ENCODE measurements at places on chromosomes 4 and X.

DNA sequence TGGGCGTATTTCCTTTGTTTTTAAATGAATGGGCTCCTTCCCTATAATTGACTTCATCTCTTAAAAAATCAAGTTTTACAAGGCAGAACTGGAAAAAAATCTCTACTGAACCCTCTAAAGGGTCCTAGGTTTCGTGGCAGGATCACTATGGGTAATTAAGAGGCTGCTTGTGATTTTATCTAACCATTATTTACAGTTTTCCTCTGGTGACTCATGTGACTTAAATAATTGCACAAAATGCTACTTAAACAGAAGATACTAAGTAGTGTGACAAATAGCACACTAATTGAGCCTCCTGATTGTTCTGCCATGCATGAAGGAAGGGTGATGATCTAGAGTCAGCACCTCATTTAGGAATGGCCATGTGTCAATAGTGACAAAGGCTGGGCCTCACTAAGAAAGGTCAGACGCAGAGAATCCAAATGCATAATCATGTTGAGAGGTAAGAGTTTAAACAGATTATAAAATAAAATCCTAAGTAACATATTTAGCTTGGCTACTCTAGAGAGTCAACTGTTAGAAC is 35.5 kb downstream of the OFD1 start:
- DNase-seq: no peak

DNA sequence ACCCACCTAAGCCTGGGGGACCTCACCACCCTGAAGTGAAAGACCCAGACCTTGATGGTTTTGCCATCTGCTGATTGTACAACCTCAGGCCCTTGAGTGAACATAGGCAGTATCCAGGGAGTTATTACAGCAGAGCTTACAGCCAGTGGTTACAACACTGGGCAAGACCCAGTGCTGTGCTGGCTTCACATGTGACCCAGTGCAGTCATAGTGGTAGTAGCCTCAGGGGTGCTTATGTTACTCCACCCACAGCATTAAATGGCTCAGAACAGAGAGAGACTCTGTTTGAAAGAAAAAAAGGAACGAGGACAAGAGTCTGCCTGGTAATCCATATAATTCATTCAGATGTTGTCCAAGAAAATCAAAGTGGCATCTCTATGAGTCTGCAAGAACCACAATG is 45.2 kb upstream of the DACH2 start:
- DNase-seq: no peak

DNA sequence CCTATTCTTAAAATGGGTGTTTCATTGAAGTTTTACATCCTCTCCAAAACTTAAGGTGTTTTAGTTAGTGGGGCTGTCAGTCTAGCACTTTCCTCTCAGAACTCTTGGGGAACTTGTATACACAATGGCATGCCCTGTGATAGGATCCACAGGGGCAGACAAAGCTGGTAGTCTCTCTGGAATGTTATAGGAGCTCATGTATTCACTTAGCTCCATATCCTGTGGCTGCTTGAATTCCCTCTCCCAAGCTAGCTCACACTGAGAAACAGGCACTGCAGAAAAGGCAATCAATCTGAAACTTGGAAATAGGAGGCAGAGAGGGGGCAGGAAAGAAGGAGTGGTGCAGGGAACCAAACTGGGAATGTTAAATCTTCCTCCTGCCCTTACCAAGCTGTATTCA is 26.3 kb upstream of the ARMCX2 start:
- no peak for DNase-seq

DNA sequence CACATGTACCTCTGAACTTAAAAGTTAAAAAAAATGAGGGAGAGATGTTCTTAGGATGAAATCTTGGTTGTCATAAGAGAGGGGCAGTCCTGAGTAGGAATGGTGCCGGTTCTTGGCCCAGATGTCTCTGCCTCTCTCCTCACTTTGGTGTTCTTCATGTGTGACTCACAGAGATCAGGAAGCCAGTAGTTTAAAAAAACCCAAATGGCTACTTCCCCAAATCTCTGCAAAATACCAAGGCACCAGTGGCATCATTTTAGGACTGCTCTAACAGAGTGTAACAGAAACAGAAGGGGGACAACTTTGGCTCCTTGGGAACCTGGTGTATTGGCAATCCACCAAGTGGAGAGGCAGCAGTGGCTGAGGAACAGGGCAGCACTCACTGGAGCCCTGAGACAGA is 116.8 kb downstream of the SCD5 start:
- DNase-seq: no peak

DNA sequence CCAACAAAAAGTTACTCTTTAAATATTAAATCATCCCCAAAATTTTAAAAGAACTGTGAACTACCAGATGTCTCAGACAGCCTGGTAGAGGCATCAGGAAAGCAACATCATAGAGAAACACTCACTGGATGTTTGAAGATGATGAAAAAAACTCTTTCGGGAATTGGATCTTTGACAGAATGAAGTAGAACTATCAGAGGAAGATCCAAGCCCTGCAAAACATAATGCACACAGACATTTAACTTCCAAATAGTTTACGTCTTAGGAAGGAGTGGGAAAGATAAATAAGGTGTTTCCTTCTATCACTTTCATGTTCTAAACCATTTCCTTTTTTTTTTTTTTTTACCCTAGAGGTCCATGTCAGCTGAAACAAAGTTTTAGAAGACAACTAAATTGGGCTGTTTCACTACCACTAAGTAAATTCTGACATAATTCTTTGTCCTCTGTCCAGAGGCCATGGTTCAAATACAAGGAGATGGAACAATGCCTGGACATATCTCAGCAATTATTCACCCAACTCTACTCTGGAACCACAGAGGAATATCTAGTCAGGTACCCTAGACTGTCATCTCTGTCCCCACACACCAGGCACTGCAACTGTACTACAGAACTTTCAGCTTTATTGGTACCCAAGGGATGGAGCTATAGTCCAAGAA is 217.7 kb upstream of the INTU start:
- no peak for DNase-seq

DNA sequence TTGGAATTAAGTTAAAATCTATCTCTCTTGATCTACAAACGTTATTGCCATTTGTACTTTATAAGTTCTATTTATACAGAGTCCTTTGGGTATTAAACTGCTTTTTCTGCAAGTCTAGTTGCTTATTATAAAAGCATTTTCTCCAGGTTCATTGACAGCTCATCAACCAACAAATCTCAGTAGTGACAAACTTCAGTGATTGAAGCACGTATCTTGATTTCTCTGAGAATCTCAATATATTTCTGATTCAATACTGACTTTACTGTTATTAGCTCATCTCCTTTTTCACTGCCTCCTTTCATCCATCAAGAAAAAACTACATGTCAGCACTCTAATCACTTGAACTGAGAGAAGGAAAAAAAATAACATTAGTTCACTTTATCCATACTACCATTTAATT is 630.2 kb downstream of the ARAP2 start:
- DNase-seq: no peak

- no peak for DNase-seq
Measured at GRCh38 chr4:1210971-1211370, 38.0 kb downstream of the CTBP1 start.
